Progenitor cell of endocrine pancreas (in vitro differentiated cells): ENCODE measurements at places on chromosomes 1 and 21. TPM values are rescaled to one million over a fixed set of nuclear protein-coding genes. Genes with fewer than 3 reads are reported as not detected.

Gene GUCA2B
- total RNA-seq: 0.89 and 1.3 TPM in 2 replicates

Gene TSPAN2
- 22.5 and 27.2 TPM in 2 replicates for total RNA-seq

Gene FCRL6
- total RNA-seq: not detected in 2 replicates

Gene GPR52
- total RNA-seq: 0.89 and 0.93 TPM in 2 replicates

Gene CDC14A
- 22.5 and 23.3 TPM in 2 replicates for total RNA-seq

Gene SHE
- not detected in 2 replicates for total RNA-seq
